ENCODE measurements at places on chromosomes 7 and 10. TPM values are rescaled to one million over a fixed set of nuclear protein-coding genes. Genes with fewer than 3 reads are reported as not detected.

DNA sequence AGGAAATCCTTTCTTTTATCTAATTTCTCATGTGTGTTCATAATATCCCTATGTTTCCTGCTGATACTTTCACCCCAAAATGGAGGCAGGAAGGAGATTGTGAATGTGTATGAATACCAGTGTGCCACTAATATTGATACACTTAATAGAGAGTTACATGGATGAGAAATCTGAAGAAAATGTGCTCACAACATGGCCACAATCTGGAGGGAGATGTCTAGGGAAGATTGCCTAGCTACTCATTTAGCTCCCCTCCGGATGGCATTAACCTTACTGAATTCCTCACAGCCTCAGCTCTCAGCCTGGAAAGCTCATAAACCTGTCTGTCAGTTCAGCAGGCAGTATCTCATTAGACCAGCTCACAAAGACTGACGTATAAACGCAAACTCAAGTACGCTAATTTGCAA lies 23.4 kb upstream of the DMTF1 start:
- H3K4me1 ChIP-seq = peaks cover 3% of the 10 kb centered on the region
- peaks cover 7% of the 10 kb centered on the region for H3K27me3 ChIP-seq
- no peak for DNase-seq
- no peak overlapping the region for H3K4me3 ChIP-seq
- H3K27ac ChIP-seq = no peak overlapping the region

DNA sequence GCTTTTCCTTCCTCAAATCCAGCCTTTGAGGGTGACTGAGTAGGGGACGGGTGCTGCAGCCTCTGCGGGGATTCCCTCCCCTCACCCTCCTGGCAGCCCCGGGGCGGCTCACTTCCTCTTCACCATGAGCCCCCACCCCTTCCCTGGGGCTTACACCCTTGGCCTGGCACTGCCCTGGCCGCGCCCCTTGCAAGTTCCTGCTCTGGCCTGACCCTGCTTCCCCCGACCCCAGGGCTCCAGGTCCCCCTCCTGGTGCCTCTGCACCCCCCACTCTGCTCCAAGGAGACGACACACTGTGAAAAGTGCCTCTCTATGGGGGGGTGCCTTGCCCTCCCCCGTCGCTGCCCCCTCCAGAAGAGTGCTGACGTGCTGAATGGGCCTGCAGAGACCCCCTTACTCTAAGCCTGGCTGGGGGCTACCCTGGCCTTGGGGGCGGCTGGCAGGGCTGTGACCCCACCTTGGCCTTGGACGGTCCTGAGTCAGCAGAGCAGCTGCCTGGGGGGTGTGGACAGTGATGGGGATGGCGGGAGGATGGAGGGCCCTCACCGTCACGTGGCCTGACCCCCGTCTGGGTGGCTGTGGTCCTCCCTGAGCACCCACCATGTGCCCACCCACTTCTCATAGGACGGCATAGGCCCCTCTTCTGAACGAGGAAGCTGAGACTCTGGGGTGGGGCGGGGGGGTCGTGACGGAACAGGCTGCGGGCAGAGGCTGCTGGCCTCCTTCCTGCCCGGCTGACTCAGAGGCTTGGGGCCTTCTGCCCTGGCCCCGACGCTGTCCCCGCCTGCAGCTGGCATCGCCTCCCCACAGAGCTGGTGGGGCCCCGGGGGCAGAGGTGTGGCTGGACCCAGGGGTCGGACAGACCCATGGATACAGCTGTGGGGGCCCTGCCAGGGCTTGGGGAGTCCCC lies 9.8 kb downstream of the LFNG start:
- H3K4me3 ChIP-seq = peak overlapping the region; percentile 67
- H3K27me3 ChIP-seq = no peaks in the 10 kb centered on the region
- peak overlapping the region; percentile 95 for H3K27ac ChIP-seq
- H3K4me1 ChIP-seq = peaks cover 58% of the 10 kb centered on the region

DNA sequence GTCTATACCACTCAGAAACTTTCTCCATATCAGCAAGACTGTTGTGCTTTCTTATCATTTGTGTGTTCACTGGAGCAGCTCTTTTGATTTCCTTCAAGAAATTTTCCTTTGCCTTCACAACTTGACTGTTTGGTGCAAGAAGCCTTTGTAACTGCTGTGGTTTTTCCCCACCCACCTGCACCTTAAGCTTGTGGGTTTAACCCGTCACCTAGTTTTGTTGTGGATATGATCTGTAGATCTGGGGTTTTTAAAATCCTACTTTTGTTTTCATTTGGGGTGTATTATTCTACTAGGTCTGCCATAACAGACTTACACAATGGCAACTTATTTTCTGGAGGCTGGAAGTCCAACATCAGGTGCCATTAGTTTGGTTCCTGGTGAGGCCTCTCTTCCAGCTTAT lies 30.5 kb upstream of the CHST3 start:
- peaks cover 10% of the 10 kb centered on the region for H3K4me1 ChIP-seq
- no peak overlapping the region for H3K4me3 ChIP-seq
- peaks cover 51% of the 10 kb centered on the region for H3K27me3 ChIP-seq
- H3K36me3 ChIP-seq = peaks cover 8% of the 10 kb centered on the region
- no peak overlapping the region for H3K27ac ChIP-seq

DNA sequence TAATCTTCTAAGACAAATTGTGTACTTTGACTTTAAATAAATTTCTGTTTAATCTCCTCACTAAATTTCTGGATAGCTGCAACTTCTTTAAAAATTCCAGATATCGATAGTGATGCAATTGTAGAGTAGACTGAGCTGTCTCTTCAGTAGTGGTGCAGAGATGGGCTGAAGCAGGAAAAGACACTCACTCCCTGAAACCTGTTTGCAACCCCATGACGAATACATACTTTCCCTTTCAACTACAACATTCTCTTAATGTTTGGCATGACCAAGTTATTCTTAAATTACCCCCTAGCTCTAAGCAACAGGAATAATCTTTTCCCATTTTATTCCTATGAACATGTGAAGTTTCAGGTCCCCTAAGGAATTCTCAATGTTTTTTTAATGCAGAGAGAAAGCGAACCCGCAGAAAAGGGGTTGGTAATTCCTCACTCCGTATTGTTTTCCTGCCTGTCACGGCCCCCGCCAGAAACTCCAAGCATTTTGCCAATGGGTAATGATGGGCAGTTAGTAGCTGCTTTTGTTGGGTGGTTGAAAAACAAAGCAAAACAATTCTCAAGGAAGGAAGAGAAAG lies 1.3 kb downstream of the THSD7A start:
- no peaks in the 10 kb centered on the region for H3K36me3 ChIP-seq
- DNase-seq = no peak
- no peak overlapping the region for H3K4me3 ChIP-seq
- H3K27me3 ChIP-seq = peaks cover 40% of the 10 kb centered on the region
- no peak overlapping the region for H3K27ac ChIP-seq

- no peak for DNase-seq
- no peak overlapping the region for H3K4me3 ChIP-seq
- H3K27me3 ChIP-seq = peaks cover 4% of the 10 kb centered on the region
- no peaks in the 10 kb centered on the region for H3K36me3 ChIP-seq
Observed at GRCh38 chr7:74617180-74617744, 40.3 kb upstream of the GTF2I start.

DNA sequence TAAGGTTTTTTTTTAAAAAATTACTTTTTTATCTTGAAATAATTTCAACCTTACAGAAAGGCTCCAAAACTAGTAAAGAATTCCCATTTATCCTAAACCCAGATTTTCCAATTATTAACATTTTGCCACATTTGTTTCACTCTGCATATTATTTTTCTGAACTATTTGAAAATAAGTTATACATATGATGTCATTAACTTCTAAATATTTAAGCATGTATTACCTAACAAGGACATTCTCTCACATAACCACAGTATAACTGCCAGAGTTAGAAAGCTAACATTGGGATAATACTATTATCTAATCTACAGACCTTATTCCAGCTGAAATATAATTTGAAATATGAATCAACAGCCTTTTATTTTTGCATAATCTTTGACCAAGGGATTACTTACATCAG lies 65.8 kb downstream of the SLC18A2 start:
- no peak for DNase-seq
- H3K27me3 ChIP-seq = no peaks in the 10 kb centered on the region
- peaks cover 6% of the 10 kb centered on the region for H3K4me1 ChIP-seq
- no peak overlapping the region for H3K27ac ChIP-seq

CYP3A7 gene
- not detected for total RNA-seq

- H3K4me3 ChIP-seq = no peak overlapping the region
- H3K4me1 ChIP-seq = no peaks in the 10 kb centered on the region
- no peak overlapping the region for H3K27ac ChIP-seq
- peaks cover 3% of the 10 kb centered on the region for H3K27me3 ChIP-seq
- DNase-seq = no peak
Observed at GRCh38 chr10:75646916-75647315, 215.5 kb downstream of the LRMDA start.

- DNase-seq = no peak
- no peaks in the 10 kb centered on the region for H3K27me3 ChIP-seq
- H3K36me3 ChIP-seq = no peaks in the 10 kb centered on the region
- H3K4me3 ChIP-seq = no peak overlapping the region
- H3K27ac ChIP-seq = peak overlapping the region; percentile 59
- H3K4me1 ChIP-seq = peaks cover 10% of the 10 kb centered on the region
Observed at GRCh38 chr7:44736896-44737295, 11.8 kb upstream of the ZMIZ2 start.

DNA sequence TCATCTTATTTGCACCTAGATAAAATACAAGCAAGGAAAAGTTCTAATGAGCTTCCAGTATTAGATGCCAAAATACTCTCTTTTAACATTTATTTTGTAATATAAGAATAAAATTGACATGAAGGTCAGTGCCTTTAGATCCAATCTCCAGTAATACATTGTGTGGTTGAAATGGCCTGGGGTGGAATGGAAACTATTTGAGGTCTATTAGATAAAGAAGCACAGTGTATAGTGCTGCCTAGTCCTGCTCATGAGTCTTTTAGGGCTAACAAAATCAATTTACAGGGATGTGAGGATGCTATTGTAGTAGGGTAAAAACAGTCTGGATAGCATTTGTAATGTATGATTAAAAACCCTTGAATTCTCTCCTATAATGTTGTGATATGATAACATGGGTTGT lies 84.5 kb upstream of the ETV1 start:
- no peaks in the 10 kb centered on the region for H3K36me3 ChIP-seq
- no peaks in the 10 kb centered on the region for H3K27me3 ChIP-seq
- H3K4me1 ChIP-seq = no peaks in the 10 kb centered on the region
- H3K4me3 ChIP-seq = no peak overlapping the region
- H3K27ac ChIP-seq = no peak overlapping the region

- no peaks in the 10 kb centered on the region for H3K27me3 ChIP-seq
- no peak overlapping the region for H3K27ac ChIP-seq
- no peak for DNase-seq
Observed at GRCh38 chr10:35451151-35452016, 115.1 kb downstream of the CCNY start.

GRCh38 chr10:131617113-131617858 lies 283.5 kb upstream of the PPP2R2D start:
- no peak overlapping the region for H3K4me3 ChIP-seq
- H3K27ac ChIP-seq = no peak overlapping the region
- no peaks in the 10 kb centered on the region for H3K4me1 ChIP-seq

GRCh38 chr7:5492636-5493020 lies 69.0 kb upstream of the TNRC18 start:
- H3K4me3 ChIP-seq = no peak overlapping the region
- DNase-seq = no peak
- peaks cover 27% of the 10 kb centered on the region for H3K4me1 ChIP-seq
- no peaks in the 10 kb centered on the region for H3K36me3 ChIP-seq

GRCh38 chr10:28812384-28813372 lies 135.4 kb downstream of the BAMBI start:
- no peak for DNase-seq
- H3K36me3 ChIP-seq = no peaks in the 10 kb centered on the region
- peaks cover 18% of the 10 kb centered on the region for H3K27me3 ChIP-seq
- no peak overlapping the region for H3K27ac ChIP-seq
- H3K4me3 ChIP-seq = no peak overlapping the region

All from activated CD8-positive, alpha-beta memory T cell treated with anti-CD3 and anti-CD28 coated beads, Interleukin-2, amount 10 ng/mL, durations not matched to agents 7 days and 5 days (primary cell).